ENCODE measurements at places on chromosomes 3 and 15.

GRCh38 chr3:65265942-65266590 lies 578.3 kb upstream of the ADAMTS9 start:
- DNase-seq: no peak

- DNase-seq: no peak
Observed at GRCh38 chr15:43095708-43096347, 10.0 kb downstream of the UBR1 start.

DNA sequence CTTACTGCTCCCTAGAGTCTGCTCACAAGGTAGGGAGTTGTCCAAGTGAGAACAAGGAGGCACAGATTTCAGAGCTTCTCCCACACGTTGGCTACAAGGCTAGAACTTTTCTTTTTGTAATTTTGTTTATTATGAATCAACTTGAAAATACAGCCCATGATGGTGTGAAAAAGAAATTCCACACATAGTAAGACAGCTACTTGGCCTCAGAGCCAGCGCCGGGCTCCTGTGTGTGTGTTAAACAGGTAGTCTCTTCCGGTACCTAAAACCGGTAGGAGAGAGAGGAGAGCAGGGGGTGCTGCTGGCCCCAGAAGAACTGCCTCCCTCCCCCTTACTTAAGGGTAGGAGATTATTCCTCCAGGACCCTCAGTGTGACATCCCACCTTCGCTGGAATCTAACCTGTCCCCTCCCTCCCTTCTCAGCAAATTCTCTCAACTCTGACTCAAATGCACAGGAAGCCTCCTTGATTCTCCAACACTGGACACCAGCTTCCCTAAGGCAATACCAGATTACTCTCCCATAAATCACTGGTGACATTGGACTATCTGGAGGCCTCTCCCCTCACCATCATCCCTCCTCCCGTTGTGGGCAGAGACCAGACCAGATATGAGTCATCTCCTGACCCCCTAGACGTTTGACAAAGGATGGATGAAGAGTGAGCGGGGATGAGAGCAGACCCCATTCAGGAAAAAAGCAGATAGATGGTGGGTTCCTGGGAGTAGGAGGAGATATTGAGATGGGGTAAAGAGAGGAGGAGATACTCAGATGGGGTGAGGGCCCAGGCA lies 4.5 kb upstream of the IP6K1 start:
- no peak for DNase-seq

GRCh38 chr15:58476525-58477162 lies 44.9 kb downstream of the LIPC start:
- no peak for DNase-seq

- DNase-seq: no peak
Observed at GRCh38 chr3:149454746-149455145, 19.8 kb upstream of the TM4SF4 start.

GRCh38 chr3:112671930-112672715 lies 31.2 kb upstream of the CCDC80 start:
- no peak for DNase-seq

DNA sequence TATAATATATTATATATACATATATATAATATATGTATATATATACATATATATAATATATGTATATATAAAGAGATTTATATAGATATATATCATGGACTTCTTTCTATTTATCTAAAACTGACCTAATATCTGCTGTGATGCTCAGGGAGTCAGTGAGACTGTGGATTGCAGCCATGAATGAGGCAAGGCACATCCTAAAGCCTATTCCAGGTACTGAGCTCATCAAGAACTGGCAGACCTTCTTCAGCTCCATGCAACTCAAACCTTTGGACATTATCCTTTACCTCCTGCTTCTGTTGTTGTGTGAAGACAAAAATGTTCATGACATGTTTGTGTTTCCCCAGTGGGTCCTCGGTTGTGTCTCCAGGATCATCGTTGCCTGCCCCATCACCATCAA lies 7.7 kb upstream of the LPP start:
- no peak for DNase-seq

GRCh38 chr3:195176776-195177175 lies 94.2 kb downstream of the XXYLT1 start:
- no peak for DNase-seq

DNA sequence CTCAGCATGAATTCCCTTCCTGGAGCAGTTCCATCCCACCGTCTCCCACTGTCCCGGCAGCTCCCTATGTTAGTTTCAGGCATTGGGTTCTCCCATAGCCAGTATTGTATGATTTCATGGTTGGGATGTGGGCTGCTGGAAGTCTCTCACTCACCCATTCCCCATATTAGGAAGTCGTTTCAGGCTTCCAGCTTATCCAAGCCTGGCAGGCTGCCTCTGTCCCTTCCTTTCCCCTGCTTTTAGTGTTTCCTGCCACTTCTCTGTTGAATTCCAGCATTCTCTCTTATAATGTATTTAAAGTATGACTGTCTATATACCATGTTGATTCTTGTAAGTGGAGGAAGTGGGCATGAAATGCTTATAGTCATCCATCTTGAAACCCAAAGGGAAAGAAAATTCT lies 309.7 kb upstream of the RBMS3 start:
- no peak for DNase-seq

DNA sequence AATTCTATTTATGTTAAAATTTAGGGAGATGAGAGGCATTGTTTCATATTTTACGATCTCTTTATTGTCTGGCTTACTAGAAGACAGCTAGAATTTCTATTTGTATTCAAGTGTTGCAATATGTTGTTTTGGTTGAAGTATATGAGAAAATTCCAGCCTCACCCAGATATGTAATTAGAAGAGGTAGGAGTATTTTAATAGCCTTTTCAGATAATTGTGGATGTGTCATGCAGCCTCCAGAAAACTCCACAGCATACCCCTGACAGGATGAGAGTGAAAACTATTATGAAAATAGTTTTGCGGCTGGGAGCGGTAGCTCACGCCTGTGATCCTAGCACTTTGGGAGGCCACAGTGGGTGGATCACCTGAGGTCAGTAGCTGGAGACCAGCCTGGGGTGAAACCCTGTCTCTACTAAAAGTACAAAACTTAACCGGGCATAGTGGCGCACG lies 21.5 kb upstream of the USP3 start:
- DNase-seq: no peak

- no peak for DNase-seq
Observed at GRCh38 chr3:120858521-120858920, 49.5 kb upstream of the STXBP5L start.

DNA sequence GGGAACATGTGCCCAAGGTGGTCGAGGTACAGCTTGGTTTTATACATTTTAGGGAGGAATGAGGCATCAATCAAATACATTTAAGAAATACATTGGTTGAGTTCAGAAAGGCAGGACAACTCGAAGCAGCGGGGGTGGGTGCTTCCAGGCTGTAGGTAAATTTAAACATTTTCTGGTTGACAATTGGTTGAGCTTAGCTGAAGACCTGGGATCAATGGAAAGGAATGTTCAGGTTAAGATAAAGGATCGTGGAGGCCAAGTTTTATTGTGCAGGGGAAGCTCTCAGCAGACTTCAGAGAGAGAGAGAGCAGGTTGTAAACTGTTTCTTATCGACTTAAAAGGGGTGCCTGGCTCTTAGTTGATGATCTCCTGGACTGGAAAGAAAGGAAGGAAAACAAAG lies 11.3 kb downstream of the CPN2 start:
- no peak for DNase-seq
